IPS-NIHi11 (cell line): ENCODE measurements at places on chromosomes 11 and 22.

GRCh38 chr11:70220920-70221319 lies 17.8 kb downstream of the FADD start:
- no peak for DNase-seq

GRCh38 chr11:65419772-65420481 lies 2.7 kb upstream of the NEAT1 start:
- DNase-seq, result peak; percentile 54

GRCh38 chr11:114308689-114309089 lies 12.5 kb downstream of the NNMT start:
- no peak for DNase-seq

GRCh38 chr11:123479048-123479837 lies 49.2 kb downstream of the GRAMD1B start:
- DNase-seq, result no peak

- peak; percentile 63 for DNase-seq
Measured at GRCh38 chr11:20668844-20669819, at the start of gene NELL1. Gene NELL1 (plus strand): TSS chr11:20669586.
